ENCODE measurements at places on chromosomes 3 and 15.
A peak's percentile ranks its signal among the peaks of the same experiment; 100 is the strongest.

DNA sequence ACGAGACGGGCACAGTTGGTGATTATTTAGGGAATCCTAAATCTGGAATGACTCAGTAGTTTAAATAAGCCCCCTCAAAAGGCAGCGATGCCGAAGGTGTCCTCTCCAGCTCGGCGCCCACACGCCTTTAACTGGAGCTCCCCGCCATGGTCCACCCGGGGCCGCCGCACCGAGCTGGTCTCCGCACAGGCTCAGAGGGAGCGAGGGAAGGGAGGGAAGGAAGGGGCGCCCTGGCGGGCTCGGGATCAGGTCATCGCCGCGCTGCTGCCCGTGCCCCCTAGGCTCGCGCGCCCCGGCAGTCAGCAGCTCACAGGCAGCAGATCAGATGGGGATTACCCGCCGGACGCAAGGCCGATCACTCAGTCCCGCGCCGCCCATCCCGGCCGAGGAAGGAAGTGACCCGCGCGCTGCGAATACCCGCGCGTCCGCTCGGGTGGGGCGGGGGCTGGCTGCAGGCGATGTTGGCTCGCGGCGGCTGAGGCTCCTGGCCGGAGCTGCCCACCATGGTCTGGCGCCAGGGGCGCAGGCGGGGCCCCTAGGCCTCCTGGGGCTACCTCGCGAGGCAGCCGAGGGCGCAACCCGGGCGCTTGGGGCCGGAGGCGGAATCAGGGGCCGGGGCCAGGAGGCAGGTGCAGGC, 318.0 kb downstream of the FGF12 start:
- DNase-seq: no peak

GRCh38 chr3:158847452-158847821, 45.6 kb downstream of the MFSD1 start:
- no peak for DNase-seq

DNA sequence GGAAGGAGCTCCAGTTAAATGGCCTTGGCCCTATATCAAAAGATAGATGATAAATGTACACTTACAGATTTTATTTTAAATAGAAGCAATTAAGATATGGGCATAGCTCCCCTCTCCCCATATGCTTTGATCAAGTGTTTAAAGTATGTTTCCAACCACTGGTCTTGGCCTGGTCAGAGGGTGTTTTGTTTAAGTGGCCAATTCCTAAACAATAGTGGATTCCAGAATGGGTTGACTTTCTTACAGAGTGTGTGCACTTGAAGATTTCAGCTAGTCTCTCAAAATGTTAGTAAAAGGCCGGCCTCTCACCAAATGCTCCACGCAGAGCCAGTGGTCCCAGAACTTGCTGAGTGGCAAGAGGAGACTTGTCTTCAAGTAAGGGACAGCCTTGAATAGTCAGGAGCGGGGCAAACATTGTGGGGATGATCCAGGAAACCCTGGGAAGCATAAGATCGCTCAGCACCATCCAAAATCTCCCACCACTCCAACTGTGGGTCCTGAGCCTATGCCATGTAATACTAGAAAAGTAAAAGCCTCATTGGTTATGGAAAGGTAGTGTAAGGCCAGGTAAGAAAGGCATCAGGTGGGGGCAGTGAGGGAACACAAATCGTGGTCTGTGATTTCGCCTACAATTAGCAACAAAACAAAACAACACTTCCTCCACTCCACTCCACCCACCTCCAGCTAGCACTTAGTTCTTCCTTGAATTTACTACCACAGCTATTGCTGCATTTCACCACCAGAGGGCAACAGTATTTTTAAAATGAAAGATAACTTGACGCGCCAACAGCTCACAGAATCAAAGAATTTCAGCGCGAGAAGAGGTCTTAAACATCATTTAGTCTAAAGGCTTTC, 4.8 kb downstream of the RARRES1 start:
- DNase-seq: peak; percentile 52

- no peak for DNase-seq
Measured at GRCh38 chr3:454986-455385, 258.4 kb downstream of the CHL1 start.

GRCh38 chr3:5891711-5892110, 704.2 kb downstream of the EDEM1 start:
- DNase-seq: no peak

DNA sequence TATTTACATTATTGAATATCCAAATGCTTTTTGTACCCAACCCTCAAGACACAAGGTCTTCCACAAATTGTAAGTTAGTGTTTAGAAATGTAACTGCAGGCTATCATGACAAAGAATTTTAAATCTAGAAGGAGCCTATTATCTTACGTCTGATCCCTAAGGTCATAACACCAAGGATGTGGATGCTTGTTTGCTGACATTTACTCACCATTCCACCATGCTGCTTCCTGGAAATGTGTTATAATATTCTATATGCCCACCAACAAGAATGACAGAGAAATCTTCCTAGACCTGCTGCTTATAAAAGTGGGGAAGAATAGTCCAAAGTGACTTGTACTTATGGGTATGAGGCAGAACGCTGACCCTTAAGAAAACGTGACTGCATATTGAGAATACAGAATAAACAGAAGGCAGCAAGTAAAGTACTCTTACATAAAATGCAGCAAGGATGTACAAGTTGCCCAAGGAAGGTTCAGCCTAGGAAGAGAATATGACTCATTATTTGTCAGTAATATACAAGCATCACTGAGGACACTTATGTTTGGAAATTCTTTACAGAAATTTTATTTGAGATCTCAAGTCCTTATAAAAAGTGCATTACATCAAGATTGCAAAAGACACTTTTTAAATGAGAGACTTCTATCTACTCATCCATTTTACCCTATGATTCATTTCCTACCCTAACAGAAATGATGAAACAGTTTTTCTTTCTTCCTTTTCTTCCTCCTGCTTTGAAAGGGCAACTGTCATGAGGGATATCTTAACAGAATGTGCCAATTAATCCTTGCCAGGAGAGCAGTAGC, 59.6 kb downstream of the ESYT3 start:
- DNase-seq: no peak

DNA sequence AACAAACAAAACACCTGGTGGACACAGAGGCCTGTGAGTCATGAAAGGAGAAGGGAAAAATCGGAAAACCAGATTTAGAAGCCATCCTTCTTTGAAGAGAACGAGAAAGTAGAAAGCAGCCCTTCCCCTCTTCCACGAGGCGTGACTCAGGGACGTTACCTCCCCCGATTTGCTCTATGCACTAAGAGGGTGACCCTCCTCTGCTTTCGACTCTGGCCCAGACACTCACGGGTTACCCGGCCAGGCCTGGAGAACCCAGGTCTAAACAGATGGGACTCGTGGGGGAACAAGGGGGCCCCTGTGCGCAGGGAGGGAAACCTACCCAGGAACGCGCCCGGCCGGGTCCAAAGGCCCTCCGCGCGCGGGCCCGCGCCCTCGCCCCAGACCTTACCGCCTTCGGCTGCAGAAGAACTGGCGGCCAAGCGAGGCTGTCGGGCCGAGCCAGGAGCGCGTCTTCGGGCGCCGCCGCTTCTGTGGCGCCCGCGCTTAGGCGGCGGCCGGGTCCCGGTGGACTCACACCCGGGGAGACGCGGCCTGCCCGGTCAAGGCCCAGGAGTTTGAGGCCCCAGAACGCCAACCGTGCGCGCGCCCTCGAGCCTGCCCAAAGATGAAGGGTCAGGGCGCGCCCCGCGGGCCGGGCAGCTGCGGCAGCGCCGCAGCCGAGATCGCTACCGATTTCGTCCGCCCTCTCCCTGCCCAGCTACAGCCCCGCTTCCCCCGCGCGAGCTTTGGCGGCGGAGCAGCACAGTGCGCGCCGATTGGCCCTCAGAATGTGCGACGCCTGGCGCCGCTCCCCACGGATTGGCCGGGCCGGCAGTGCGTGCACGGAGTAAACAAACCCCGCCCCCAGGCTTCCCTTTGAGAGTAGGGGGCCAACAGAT, at the start of gene TFDP2:
Gene TFDP2, minus strand, starts transcription at position 753 of the 881 bp plus-strand sequence. CDS start 47,795 bp downstream, outside the sequence.
- peak; percentile 86 for DNase-seq
